ENCODE measurements at places on chromosomes 7 and 10. TPM values are rescaled to one million over a fixed set of nuclear protein-coding genes. Genes with fewer than 3 reads are reported as not detected.

DNA sequence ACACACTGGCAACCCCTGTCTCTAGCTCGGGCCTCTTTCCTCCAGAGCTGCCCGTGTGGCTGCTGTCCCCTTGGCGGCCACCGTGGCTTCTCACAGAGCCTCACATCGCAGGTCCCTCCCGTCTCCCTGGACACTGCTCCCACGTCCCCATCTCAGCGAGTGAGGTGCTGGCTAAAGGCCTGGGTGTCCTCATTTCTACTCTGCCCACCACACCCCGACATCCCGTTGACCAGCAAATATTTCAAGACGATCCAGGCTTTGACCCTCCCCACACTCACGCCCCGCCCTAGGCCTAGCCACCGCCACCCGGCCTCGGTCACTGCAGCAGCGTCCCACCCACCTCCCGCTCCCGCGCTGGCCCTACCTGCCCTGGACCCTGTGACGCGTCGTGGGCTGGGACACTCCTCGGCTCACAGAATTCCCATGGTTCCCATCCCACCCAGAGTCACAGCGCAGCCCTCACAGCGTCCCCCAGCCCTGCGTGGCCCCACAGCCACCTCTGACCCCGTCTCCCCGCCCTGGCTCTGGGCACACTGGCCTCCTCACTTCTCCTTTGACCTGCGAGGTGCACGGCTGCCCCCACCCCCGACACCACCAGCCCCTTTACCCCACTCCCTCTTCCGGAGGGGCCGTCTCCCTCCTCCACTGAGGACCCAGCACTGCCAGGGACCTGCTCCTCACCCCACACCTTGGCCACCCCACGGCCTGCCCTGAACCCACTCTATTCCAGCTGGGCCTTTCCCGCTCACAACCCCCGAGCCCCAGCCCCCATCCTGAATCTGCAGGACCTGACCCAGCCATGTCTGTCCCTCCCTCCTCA is 6.9 kb downstream of the ADAP1 start:
- DNase-seq: no peak

DNA sequence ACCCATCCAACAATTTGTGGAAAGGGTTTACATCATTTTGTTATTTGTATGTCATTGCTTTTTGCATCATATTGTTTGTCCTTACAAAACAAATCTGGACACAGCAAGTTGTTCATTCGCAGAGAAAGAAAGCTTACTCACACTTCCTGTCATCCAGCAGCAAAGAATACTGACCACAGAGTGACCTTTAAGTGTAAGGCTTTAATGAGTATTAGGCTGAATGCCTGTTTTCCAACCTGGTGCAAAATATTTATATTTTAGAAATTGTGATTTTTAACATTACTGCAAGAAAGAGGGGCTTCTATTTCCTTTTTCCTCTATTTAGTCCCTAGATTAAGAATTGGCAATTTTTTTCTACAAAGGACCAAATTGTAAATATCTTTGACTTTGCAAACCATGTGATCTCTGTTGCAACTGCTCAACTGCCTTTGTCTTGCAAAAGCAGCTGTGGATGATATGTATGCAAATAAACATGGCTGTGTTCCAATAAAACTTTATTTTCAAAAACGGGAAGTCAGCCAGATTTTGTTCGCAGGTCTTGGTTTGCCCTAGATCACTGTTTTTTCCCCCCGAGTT is 27.8 kb upstream of the ITGB1 start:
- DNase-seq: no peak

- DNase-seq: no peak
Measured at GRCh38 chr7:54915870-54916598, 102.8 kb upstream of the EGFR start.

The NAT16 gene
- not detected for total RNA-seq

GRCh38 chr7:82705517-82706260 is 262.1 kb upstream of the CACNA2D1 start:
- DNase-seq: no peak

The GPR141 gene
- total RNA-seq: not detected

- DNase-seq: no peak
Measured at GRCh38 chr10:924524-924859, 7.0 kb downstream of the LARP4B start.

DNA sequence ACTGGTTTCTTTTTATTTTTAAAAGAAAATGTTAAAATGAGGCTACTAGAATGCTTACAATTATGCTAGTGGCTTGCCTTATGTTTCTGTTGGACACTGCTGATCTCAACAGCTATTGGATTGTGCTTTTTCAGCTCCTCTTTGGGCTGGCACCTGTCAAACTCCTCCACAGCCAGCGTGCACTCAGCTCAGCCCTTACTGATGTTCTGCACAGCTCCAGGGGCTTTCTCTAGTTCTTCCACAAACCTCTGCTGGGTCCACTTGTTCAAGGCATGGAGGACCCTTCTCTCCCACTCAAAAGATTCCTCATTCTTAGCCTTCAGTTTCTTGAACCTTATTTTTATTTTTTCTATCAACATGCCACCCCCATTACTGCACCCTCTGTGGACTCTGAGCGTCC is 96.0 kb downstream of the VIPR2 start:
- no peak for DNase-seq

DNA sequence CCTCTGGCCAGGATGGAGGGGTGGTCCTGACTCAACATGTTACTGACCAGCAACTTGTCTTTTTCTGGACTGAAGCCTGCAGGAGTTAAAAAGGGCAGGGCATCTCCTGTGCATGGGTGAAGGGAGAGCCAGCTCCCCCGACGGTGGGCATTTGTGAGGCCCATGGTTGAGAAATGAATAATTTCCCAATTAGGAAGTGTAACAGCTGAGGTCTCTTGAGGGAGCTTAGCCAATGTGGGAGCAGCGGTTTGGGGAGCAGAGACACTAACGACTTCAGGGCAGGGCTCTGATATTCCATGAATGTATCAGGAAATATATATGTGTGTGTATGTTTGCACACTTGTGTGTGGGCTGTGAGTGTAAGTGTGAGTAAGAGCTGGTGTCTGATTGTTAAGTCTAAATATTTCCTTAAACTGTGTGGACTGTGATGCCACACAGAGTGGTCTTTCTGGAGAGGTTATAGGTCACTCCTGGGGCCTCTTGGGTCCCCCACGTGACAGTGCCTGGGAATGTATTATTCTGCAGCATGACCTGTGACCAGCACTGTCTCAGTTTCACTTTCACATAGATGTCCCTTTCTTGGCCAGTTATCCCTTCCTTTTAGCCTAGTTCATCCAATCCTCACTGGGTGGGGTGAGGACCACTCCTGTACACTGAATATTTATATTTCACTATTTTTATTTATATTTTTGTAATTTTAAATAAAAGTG is 6.0 kb downstream of the PLAU start:
- DNase-seq: no peak

DNA sequence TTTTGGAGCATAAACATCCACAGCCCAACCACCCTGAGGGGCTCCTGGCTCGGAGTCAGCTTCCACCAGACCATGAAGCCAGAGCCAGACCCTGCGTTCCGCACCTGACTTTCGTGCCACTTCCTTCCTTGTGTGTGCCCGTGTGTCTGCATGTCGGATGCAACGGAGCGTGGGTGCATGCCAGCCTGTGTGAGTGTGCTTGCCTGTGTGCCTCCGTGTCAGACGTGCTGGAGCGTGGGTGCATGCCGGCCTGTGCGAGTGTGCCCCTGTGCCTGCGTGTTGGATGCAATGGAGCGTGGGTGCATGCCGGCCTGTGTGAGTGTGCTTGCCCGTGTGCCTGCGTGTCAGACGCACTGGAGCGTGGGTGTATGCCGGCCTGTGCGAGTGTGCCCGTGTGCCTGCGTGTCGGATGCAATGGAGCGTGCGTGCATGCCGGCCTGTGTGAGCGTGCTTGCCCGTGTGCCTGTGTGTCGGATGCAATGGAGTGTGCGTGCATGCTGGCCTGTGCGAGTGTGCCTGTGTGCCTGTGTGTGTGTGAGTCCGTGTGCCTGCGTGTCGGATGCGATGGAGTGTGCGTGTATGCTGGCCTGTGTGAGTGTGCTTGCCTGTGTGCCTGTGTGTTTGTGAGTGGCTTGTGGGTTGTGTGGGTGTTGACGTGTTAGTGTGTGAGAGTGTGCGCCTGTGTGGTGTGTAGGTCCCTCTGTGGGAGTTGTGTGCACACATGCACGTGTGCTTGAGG is 28.1 kb upstream of the KNDC1 start:
- no peak for DNase-seq

The FRMD4A gene
- total RNA-seq: 7.2 TPM

The HOGA1 gene
- total RNA-seq: not detected

GRCh38 chr7:132485136-132485535 is 91.1 kb downstream of the PLXNA4 start:
- no peak for DNase-seq

The ETV1 gene
- 0.10 TPM for total RNA-seq

The TYSND1 gene
- total RNA-seq: 15.8 TPM

The ACTR3C gene
- total RNA-seq: 3.4 TPM

DNA sequence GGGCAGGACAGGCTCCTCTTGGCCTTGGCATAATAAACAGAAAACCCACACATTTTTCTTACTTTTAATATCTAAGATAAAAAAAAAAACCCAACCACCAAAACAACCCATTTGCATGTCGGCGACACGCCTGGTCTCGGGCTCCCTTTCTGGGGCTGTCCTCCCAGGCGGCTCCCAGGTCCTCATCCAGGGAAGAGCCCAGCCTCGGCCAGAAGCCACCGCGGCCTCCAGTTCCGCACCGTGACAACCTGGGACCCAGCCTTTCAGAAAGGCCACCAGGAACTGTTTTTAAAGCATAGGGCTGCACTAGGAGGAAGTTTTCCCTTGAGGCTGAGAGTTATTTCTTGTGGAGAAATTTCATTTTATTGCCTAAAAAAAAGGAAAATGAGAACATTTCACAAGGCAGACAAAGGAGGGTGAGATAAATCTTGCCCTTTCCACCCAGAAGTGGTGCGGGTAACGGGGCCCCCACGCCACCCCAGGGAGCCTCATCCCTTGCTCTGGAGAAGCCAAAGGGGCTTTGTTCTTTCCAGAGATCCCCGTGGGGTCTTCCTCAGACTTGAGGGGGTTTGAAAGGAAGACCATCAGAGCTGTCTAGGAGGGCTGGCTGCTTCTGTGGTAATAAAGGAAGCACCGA is 39.2 kb upstream of the MKRN1 start:
- no peak for DNase-seq

- DNase-seq: no peak
Measured at GRCh38 chr7:1544178-1544895, 11.7 kb downstream of the TMEM184A start.

DNA sequence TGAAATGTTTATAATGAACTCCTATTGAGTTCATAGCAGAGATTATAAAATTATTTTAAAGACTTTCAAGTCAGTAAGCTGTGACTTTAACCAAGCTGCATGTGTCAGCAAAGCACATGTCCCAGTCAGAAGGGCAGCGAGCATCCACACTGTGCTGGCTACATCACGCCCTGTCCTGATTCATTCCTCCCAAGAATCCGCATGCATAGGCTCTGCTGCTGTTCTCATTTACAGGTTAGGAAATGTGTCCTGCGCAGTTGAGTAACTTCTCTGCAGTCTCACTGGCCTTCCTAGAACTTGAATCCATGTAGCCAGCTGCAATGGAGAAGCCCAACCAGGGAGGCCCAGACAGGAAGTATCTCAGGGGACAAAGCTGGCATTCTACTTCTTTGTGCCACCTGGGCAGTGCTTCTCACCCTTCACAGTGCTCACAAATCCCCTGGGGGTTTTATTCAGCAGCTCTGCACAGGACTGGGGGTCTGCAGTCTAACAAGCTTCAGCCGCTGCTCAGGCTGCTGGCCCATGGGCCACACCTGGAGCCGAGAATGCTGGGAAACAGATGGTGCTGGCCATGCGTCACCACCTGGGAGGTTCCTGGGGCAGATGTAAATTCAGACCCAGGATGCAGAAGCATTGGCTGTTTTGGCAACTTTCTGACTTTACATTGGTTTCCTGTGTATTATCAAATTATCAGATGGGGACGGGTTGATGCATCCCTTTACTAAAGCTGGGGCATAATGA is 192.8 kb upstream of the GDF10 start:
- DNase-seq: no peak

- no peak for DNase-seq
Measured at GRCh38 chr10:120989279-120989678, 138.1 kb downstream of the WDR11 start.

The HABP2 gene
- not detected for total RNA-seq

- no peak for DNase-seq
Measured at GRCh38 chr7:133314084-133314483, 61.2 kb downstream of the EXOC4 start.

- DNase-seq: no peak
Measured at GRCh38 chr10:87058171-87058570, 36.5 kb downstream of the GLUD1 start.

The CTAGE4 gene
- total RNA-seq: 1.8 TPM

DNA sequence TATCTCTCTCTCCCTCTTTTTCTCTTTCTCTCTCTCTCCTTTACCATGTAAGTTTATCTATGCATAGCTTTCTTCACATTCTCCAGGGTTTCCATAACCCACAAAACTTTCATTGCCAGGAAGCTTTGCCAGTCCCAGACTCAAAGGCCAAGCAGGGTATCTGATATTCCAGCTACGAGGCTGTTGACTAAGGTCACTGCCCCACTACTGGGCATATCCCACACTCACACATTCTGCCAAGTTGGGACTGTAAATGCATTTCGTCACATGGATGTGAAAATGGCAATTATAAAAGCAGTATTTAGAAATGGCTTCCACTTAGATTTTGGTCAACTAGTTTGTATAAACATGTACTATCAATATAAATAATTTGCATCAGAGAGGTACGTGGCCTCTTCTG is 43.3 kb upstream of the SEPTIN7 start:
- DNase-seq: no peak

The VAX1 gene
- not detected for total RNA-seq

- no peak for DNase-seq
Measured at GRCh38 chr7:157991351-157991750, 596.3 kb downstream of the PTPRN2 start.

DNA sequence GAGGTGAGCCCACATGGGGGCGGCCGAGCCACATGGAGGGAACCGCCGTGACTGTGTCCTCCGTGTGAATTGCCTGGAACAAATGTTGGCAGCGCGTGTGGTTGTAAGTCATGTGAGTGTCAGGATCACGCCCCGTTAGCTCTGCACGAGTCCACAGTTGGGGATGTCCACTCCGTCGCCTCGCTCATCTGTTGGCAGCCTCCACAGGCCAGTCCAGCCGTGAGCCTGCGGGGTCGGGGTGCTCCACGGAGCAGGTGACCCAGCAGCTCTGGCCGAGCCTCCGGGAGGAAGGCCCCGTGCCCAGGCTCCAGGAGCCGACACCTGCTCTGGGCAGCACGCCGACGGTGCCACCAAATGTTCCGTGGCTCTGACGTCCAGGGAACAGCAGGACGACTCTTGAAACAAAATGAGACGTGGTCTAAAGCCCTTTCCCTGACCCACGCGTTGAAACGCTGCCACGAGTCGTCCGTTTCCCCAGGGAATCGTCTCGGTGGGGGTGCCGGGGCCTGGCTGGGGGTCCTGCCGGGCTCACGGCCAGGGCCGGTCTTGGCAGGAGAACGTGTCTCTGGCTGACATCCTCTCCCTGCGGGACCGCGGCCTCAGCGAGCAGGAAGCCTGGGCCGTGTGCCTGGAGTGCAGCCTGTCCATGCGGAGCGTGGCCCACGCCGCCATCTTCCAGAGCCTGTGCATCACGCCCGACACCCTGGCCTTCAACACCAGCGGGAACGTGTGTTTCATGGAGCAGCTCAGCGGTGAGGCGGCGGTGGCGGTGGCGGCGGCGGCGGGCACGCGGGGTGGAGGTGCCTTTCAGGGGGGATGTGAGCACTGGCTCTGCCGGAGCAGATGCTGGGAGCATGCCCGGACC is 7.0 kb downstream of the KNDC1 start:
- DNase-seq: no peak

The HOXA6 gene
- total RNA-seq: not detected

GRCh38 chr10:878895-879294 is 52.6 kb downstream of the LARP4B start:
- no peak for DNase-seq

Data from activated naive CD8-positive, alpha-beta T cell treated with anti-CD3 and anti-CD28 coated beads for 36 hours (primary cell).